ENCODE measurements at places on chromosomes 4 and X.

- no peak for DNase-seq
Observed at GRCh38 chr4:6912441-6912840, 2.8 kb downstream of the TBC1D14 start.

DNA sequence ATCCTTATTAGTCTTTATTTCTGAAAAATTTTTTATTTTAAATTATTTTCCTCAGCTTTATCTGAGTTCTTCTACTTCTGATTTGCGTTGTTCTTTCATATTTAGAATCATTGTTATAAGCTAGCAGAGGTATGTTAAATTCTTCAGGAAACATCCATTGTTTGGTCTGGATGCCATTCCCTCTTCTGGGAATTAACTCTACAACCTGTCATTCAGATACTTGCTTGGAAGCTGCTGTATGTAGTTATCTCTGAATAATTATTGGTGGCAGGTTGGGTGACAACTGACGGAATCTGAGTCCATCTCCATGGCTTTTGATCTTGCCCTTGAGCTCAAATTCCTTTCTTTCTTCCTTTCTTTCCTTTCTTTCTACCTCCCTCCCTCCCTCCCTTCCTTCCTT lies 61.9 kb downstream of the DDIT4L start:
- DNase-seq: no peak

GRCh38 chr4:2723751-2724150 lies 32.4 kb downstream of the TNIP2 start:
- no peak for DNase-seq

DNA sequence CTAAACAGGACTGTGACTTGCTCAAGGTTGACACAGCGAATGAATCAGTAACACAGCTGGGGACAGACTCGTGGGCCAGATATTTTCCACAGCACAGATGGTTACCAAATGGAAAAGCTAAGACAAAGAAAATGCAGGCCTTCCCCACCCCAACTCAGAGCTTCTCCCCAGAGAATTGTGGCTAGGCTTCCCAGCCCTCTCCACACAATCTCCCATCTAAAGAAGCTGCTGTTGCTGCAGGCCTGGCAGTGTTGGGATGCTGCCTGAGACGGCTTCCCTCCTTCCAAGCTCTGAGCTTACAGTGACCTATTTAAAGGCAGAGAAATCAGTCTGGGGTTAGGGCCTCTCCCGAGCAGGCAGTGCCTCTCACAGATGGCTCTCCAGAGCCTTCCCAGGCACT lies 46.5 kb upstream of the PGRMC1 start:
- DNase-seq: peak; percentile 85

GRCh38 chr4:147453561-147454141 lies 27.2 kb upstream of the EDNRA start:
- no peak for DNase-seq

DNA sequence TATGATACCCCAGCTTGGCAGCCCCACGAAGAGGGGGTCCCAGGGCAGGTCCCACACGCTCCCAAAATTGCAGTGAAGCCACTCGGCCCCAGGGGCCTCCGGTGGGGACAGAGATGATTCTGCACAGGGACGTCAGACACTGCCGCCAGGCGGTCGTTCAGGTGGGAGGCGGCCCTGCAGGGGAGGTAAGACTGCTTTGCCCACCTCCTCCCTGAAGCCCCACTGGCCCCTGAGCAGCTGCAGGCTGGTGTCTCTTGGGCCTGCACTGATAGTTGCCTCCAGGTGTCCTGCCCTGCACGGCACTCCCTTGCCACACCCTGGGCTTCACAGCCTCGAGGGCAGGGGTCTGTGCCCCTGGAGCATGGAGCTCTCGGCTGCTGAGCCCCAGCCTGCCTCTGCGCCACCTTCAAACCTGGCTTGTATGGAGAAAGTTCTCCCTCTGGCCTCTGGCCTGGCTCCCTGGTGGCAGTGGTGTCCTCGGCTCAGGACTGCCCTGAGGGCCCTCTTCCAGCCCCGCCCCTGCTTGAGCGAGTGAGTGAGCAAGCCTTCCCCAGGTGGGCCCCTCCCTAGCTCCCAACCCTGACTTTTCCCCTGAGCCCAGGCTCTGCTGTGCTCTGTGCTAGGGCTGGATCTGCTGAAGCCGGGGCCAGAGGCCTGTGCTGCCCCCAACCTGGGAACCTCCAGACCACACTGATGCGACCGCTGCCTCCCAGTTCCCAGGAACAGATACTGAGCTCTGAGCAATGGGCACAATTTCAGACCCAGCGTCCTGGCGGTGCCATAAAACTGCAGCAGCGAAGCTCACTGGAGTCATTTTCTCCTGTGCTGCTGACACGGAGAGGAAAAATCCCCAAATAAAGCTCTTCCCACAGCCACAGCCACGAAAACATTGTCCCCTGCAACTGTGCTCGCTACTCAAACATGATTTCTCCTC lies 16.1 kb downstream of the ADRA2C start:
- DNase-seq: no peak

DNA sequence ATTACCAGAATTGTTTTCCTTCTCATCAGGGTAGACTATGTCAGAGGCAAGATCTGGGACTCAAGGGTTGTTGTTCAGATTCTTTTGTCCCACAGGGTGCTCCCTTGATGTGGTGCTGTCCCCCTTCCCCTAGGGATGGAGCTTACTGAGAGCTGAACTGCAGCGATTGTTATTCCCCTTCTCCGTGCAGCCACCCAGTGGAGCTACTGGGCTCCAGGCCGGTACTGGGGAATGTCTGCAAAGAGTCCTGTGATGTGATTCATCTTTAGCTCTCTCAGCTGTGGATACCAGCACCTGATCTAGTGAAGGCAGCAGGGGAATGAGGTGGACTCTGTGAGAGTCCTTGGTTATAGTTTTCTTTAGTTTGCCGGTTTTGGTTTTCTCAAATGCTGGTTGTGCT lies 247.4 kb upstream of the HAND2 start:
- DNase-seq: no peak

GRCh38 chrX:38857736-38858523 lies 56.7 kb downstream of the MID1IP1 start:
- DNase-seq: no peak

DNA sequence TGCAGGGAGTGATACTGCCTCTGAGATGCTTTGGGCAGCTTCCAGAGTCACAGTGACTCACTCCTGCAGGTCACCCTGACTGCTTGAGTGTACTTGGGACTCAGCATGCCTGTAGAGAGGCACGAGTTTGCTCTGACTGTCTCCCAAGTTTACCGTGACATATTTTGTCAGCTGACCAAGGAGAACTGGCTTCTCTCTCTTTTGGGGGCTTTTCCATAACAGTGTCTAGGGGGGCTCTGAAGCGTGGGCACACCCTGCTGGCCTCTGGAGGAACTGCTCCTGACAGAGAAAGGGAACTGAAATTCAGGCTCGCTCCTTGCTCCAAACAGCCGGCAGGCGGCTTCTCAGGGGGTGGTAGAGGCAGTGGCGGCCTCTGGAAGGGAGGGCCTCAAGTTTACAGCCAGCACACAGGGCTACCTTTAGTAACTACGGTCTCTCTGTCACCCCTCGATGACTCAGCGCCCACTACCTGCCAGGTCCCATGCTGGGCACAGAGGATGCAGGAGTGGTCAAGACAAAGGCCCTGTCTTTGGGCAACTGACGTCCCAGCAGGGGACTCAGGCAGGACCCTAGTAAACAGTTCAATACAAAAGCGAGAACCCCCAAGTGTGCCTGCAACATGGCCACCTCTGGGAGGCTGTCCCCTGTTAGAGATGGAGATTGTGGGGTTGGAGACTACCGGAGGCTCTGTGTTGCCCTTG lies 17.8 kb downstream of the ZNF185 start:
- DNase-seq: no peak

- DNase-seq: no peak
Observed at GRCh38 chr4:16545656-16546055, 319.4 kb upstream of the TAPT1 start.

DNA sequence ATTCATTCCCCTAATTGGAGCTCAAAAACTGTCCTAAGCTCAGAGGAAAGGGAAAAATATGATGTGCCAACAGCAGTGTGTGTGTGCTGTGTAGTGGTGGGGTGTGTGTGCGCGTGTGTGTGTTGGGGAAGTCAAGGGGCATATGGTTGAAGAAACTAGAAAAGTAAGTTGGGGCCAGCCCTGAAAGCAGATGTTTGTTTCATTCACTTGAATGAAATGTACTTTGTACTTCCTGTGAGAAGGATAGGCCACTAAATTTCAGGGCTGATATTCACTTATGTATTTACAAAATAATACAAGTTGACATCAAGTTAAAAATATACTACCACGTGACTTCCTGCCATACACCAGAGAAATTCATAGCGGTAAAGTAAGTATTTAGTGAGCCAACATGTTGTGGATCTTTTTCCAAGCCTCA lies 151.3 kb upstream of the JADE1 start:
- peak; percentile 44 for DNase-seq

DNA sequence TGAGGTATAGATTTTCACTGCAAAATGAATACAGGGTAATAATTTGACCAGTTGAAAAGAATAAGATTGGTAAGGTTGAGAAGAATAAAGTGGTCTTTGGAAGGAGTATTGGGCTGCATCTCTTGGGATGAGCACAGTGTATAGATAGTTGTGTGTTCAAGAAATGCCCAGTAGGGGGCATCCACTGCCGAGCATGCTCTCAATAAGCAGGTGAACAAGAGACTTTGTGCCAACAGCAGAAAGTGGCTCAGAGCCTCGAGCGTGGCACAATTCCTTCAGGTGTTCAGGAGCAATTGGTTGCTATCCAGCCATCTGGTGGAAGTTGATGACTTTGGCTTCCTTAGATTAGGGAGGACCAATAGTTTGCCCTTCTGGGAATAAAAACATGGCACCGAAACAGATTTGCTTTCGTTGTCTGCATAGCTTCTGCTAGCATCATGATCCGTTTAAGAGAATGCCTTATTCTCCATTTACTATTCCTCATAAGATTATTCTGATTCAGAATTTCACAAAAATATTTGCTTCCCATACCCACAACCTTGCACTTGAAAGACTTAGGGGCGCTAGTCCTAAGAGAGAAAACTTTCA lies 258.1 kb upstream of the NEIL3 start:
- DNase-seq: no peak

DNA sequence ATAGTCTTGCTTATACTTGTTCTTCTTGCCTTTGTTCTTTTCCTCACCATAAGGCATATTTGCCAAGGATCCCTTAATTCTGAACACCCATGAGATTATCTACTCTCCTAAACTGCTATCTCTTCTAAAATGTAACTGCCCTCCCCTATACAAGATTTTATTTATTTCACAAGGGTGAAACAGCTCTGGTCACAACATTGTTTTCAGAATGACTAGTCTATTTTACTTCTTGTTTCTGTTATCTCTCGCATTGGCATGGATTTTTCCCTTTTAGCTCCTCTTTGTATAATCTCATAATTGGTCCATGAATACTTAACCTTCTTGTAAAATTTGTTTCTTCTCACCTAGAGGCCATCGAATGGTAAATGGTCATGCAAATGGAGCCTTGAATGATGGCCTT lies 17.2 kb upstream of the COL25A1 start:
- DNase-seq: no peak

GRCh38 chrX:12866451-12867377 lies at the start of gene TLR7:
Gene TLR7 (plus strand): TSS chrX:12867072. CDS start chrX:12867579, 507 bp downstream.
- no peak for DNase-seq

GRCh38 chr4:54657551-54658251 lies at the start of gene KIT:
Gene KIT (plus strand): TSS chr4:54657957. CDS start chr4:54658015, 58 bp downstream.
- DNase-seq: peak; percentile 80

GRCh38 chr4:98626350-98626749 lies 32.1 kb downstream of the TSPAN5 start:
- peak; percentile 40 for DNase-seq

DNA sequence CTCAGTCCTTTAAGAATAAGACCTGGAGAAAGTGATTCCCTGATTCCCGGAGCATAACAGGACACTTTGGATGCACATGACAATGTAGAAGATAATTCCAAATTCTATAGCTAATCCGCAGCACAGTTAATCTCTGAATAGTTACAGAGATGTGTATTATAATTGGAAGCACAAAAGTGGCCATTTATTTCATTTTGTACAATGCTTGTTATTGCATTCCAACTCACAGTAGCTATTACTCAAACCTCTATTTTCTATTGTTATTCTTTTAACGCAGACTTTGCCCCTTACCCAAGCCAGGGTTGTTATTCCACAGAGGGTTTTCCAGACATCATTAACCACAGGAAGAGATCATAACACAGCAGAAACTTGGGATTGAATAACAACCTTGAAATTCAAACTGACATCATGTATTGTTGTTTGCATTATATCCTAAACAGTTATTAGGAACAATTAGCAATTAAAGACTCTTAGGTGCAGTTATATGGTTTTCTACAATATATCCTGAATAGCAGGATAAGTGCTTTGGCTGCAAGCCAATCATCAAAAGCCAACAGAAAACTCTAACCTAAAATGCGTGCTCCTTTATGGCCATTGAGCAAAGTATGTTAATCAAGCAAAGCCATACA lies 984.0 kb upstream of the TENM3 start:
- DNase-seq: no peak

DNA sequence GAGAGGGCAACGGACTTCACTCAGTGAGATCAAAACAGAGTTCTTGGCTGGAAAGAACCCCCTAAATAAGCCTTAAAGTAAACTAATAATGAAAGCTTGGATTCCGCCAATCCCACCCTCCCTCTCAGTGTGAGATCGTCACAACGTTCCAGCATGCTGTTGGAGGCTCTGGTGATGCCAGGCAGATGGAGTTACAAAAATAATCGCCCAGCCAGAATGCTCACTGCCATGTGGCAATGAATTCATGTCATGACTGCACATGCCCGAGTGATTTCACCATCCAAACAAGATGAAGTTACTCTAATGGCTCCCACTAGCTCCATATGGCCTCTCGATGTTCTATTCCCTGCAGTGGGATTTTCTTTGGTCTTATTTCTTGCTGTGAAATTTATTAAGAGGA lies 248.0 kb downstream of the SPATA18 start:
- peak; percentile 43 for DNase-seq

- DNase-seq: no peak
Observed at GRCh38 chr4:82458729-82459128, 28.3 kb downstream of the ENOPH1 start.

DNA sequence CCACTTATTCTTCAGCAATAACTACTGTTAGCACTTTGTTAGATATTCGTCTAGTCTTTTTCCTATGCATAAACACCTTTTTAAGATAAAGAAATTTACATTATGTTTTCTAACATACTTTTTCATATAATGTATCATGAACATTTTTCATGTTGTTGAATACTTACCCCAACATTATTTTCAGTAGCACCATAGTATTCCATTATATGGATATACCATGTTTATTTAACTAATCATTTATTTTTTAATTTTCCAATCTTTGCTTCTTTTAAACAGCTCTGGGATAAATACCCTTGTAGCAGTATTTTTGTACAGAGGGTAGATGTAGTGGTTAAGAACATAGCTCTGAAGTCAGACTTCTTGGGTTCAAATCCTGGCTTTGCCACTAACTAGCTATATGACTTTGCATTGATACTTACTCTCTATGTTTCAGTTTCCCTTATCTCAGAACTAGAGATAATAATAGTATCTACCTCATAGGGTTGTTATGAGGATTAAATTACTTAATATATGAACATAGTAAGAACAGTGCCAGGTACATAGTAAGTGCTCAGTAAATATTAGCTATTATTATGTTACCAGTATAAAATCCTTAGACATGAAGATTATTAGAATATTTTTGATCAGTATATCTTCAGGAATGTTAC lies 11.3 kb downstream of the EXOC1 start:
- DNase-seq: no peak

- DNase-seq: no peak
Observed at GRCh38 chr4:111945014-111945413, 200.2 kb upstream of the FAM241A start.

- no peak for DNase-seq
Observed at GRCh38 chrX:154737136-154737535, 13.7 kb downstream of the GAB3 start.

All from femur (tissue), 1 donor.